ENCODE measurements at places on chromosomes 1 and 21.
A peak's percentile ranks its signal among the peaks of the same experiment; 100 is the strongest.

DNA sequence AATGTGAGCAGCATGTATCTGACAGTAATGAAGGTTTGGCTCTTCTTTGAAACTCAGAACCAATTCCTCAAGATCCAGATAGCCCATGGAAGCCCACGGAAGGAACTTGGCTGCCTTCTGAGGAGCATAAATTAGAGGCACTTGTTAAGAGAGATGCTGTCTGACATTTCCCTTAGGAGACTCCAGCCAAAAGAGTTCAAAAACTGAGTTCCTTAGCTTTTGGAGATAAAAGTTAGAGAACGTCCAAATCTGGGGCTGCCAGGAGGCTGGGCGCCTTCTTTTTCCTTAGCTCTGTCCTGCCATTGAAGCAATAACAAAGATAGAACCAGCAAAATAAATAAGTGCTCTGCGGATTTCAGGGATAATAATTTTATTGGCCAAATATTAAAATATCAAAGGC lies 439.6 kb upstream of the USP24 start:
- no peak for DNase-seq

DNA sequence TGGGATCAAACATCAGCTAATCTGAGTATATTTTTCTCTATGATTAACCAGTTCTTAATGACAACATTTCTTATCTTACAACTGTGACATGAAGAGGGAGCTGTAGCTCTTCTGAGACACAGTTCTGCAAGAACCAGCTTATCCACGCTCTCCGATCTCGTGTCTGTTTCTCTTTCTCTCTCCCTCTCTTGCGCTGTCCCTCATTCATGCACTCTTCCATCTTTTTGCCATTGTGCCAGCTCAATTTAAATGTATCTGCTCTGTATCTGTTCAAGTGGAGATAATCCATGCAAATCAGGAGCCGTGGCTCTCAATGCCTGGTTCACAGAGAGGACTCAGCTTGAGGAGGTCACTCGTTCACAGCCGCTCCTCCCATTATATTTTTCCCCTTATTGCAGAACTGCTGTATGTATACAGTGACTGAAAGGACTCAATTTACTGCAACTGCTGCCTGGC lies 494.7 kb upstream of the ADGRL2 start:
- DNase-seq = no peak

DNA sequence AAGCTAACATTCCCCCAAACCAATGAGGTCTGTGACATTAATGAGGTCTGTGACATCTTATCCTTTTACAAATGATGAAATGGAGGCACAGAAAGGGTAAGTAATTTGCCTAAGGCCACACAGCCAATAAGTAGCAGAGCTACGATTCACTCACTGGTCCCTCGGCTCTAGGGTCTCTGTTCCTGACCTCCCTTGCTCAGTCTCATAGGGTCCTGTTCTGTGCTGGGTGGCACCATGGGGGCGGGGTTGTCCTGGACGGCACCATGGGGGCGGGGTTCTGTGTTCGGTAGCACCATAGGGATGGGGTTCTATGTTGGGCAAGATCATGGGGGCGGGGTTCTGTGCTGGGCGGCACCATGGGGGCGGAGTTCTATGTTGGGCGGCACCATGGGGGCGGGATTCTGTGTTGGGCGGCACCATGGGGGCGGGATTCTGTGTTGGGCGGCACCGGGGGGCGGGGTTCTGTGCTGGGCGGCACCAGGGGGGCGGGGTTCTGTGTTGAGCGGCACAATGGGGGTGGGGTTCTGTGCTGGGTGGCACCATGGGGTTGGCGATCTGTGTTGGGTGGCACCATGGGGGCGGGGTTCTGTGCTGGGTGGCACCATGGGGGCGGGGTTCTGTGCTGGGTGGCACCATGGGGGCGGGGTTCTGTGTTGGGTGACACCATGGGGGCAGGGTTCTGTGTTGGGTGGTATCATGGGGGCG lies 55.6 kb downstream of the CLSTN1 start:
- DNase-seq = no peak

GRCh38 chr1:236084386-236084730 lies 19.5 kb upstream of the NID1 start:
- no peak for DNase-seq

- no peak for DNase-seq
Measured at GRCh38 chr21:44458971-44459711, 3.8 kb downstream of the LRRC3 start.

GRCh38 chr1:34785875-34786470 lies 5.0 kb downstream of the GJB3 start:
- DNase-seq = no peak

GRCh38 chr1:5554111-5554510 lies 438.1 kb downstream of the NPHP4 start:
- no peak for DNase-seq

DNA sequence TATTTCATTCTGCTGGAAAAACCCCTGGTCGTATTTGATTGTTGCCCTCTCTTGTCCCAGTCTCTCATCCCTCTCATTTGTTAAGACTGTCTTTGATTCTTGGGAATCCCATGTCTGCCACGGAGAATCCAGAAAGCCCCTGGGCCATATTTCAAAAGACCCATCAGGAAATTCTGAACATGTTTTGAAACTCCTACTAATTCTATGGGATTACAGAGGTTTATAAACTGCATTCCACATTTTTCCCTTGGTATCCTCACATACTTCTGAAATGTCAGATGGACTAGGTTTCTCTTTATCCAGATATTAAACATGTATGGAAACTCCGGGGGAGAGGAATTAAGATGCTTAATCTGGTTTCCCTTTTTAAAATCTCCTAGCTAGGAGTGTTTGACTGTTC lies 80.0 kb downstream of the HUNK start:
- no peak for DNase-seq

DNA sequence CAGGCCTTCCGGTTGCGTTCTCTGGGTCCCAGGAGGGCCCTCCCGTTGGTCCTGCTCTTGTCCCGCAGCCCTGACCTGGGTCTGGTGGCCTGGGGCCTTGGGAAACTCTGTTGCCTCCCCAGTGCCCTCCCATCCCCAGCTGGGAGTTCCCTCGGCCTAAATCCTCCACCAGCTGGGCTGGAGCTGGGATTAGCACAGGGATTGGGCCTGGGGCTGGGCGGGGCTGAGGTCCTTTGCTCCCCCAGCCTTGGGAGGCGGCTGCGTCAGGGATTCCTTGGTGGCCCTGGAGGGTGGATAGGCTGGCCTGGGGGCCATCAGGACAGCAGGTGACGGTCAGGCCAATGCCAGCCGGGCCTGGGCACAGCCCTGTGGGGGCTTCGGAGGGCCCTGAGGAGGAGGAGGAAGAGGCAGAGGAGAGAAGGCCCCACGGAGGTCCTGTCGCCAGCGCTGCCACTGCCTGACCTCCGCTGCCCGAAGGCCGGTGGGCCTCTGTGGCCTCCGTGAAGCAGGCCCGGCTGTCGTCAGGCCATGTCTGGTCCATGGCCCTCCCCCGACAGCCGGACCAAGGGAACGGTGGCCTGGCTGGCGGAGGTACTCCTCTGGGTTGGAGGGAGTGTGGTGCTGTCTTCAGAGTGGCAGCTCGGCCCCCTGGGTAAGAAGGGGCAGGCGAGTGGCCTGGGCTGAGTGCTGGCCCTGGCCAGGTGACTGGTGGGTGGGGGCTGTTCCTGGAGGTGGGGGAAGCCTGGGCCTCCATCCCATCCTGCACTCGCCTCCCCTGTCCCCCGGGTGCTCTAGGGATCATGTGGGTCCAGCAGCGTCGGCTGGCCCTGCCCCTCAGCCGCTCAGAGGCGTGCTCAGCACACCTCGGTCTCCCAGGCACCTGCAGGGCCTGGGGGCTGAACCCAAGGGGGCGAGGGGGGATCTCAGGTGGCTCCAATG lies at the start of gene PLCH2:
PLCH2 (plus strand) TSS at position 229 of the 939 bp plus-strand sequence; CDS start at position 529, 300 bp downstream.
- DNase-seq = no peak

DNA sequence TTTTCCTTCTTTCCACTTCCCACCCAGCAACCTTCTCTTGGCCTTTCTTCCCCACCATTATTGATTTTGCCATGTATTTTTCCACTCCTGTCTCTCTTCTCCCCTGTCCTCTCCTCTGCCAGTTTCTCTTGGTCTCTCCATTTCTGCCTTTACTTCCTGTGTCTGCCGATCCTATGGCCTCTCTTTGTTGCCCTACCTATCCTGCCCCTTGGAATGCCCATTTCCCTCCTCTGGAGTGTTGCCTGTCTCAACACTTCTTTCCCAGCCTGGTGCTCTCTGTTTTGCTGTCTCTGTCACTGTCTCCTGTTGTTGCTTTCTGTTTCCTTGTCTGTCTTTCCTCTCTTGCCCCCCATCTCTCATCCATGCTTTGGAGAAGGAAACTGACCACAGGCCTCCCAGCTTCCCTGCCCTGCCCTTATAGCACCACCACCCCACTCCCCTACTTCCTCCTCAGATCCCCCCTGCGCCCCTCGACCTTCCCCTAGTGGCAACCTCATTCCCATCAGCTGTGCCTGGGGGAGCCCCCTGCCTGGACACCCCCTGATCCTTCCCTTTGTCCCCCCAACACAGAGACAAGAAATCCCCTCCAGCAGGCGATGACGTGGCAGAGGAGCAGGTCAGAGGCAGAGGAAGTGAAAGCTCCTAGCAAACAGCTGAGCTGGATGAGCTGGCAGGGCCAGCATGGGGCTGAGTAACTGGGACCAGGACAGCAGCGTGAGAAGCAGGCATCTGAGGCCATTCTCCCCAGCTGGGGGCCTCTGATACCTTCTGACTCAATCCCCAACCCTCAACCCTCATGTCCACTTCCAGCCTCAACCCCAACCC lies 6.6 kb upstream of the ETV3L start:
- no peak for DNase-seq

DNA sequence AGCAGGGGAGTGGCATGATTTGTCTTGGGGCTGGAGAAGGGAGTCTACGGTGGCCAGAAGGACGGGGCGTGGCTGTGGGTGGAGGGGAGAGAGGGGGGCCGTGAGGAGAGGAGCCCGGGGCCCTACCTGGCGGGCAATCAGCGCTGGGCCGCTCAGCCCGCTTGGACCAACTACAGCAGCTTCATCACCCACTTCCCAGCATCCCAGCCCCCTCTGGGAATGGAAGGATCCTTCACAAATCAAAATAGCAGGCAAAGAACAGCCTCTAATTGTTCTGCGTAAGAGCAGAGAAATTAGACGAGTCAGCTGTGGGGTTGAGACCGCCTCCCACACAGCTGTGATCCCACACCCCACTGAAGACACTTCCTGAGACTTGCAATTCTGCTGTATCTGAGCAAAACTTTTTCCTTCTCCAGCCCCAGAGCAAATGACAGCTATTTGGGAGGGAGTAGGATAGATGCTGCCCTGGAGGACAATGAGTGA lies 43.5 kb downstream of the OPRD1 start:
- DNase-seq = no peak

DNA sequence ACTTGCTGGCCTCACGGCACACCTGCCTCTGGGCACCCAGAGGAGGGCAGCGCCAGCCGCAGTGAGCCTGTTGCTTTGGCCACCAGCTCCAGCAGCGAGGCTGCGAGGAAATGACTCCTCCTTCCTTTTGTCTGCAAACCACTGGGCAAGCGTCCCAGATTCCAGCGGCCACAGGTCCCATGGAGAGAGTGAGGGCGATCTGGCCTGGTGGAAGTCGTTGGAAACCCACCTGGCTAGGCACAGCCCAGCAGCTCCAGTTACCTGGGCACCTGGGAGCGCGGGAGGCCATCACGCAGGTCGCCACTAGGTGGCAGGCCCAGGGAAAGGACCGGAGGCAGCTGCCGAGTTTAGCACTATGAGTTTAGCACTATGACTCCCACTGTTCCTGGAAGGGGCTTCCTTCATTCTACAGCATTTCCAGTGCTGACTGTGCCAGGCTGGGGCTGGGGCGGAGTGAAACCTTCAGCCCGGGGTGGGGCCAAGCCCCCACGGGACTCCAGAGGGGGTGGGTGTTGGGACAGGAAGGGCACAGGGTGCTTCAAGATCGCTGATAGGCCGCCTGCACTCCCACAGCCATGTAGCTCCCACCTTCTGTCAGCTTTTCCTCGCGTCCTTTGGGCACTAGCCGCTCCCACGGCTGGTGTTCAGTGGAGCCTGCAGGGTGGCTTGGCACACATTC lies 1.1 kb upstream of the ESPN start:
- peak; percentile 62 for DNase-seq

- no peak for DNase-seq
Measured at GRCh38 chr1:94920061-94920460, 6.8 kb downstream of the CNN3 start.

- DNase-seq = no peak
Measured at GRCh38 chr21:24693779-24694178, 913.5 kb downstream of the MRPL39 start.

GRCh38 chr21:29168891-29169315 lies 38.5 kb downstream of the MAP3K7CL start:
- no peak for DNase-seq

DNA sequence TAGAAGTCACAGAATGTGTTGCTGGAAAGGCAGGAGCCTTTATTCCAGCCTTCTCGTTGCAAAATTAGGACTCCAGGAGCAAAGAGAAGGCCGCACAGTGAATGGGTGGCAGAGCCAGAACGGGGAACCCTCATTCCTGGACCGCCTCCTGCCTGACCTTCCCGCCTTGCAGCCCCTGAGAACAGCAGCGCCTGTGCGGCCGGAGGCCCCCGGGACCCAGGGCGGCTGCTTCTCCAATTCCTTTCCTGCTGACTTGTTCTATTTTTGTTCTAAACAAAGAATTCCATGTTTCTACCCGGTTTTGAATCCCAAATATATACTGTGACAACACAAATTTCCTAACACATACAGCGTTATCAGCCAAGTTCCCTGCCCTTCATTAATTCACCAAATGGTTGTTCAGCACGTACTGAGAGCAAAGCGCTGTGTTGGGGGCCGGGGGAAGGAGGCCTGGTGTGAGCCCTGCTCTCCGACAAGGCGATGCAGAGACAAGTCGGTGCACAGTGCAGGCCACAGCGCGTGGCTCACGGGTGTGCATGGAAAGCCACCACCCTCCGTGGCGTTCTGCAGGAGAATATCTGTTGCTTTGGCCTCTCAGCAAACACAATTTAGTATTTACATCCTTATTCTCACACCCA lies 31.9 kb upstream of the COL6A2 start:
- DNase-seq = no peak

- DNase-seq = no peak
Measured at GRCh38 chr1:151455966-151456365, 3.3 kb downstream of the POGZ start.

- no peak for DNase-seq
Measured at GRCh38 chr1:224245188-224245587, 62.1 kb downstream of the DEGS1 start.

GRCh38 chr21:41008974-41009373 lies 159.0 kb upstream of the BACE2 start:
- no peak for DNase-seq

GRCh38 chr1:202701200-202701599 lies 9.1 kb downstream of the SYT2 start:
- DNase-seq = no peak

DNA sequence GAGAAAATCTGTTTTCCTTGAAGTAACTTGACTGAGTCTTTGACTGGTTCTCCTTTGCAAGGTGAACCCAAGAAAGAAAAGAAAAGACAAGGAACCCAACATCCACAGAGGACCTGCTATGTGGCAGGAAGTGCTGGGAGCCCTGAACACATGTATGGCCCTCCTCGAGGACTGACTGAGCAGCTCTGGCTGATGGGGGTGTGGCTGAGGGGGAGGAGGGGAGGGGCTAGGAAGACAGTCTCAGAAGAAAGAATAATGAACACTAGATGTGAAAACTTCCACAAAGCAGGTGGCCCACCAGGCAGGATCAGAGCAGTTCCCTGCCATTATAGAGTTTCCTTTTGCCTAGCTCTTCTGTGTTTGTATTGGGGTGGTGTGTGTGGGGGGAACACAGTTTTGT lies 26.1 kb downstream of the NENF start:
- no peak for DNase-seq

Data from stimulated activated CD4-positive, alpha-beta T cell treated with anti-CD3 and anti-CD28 coated beads, Interleukin-1b, Interleukin-23, amount 100 ng/mL, for 4 hours (primary cell).